ENCODE measurements at places on chromosomes 2 and 18. TPM values are rescaled to one million over a fixed set of nuclear protein-coding genes. Genes with fewer than 3 reads are reported as not detected.
A peak's percentile ranks its signal among the peaks of the same experiment; 100 is the strongest.

GRCh38 chr2:230267059-230267458, 41.5 kb downstream of the SP140 start:
- DNase-seq = no peak

- no peak for DNase-seq
Measured at GRCh38 chr18:65936678-65937077, 185.9 kb downstream of the CDH7 start.

DNA sequence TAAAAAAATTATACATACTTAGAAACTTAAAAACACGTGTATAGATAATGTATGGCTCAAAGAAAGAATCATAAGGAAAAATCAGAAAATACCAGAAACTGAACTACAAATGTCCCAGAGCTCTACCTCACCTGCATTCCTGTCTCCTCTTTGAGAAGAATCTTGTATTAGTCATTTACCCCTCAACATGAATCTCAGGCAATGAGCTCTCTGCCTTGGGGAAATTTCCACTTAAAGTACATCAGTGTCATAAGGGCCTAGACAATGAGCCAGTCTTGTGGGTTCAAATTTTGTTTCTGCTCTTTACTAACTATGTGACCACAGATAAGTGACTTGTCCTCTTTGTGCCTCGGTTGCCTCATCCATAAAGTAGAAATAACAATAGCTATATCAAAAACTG, 40.1 kb downstream of the SCG2 start:
- DNase-seq = no peak

SLC16A14 gene
- total RNA-seq = 1.1 TPM

DNA sequence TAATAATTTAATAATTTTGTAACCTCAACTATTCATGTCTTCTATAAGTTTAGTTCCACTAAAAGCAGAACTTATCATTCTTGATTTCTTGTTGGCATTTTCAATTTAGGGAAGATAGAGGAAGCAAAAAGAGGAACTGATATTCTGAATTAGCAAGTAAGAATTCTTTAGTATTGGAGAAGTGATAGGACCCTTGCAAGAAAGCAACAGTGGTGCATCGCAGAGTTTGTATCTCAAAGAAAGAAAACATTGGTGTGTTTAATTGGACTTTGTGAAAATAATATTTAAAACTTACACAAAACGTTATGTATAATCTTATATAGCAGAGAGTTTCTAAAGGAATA, 36.5 kb upstream of the TNFRSF11A start:
- no peak for DNase-seq

DNA sequence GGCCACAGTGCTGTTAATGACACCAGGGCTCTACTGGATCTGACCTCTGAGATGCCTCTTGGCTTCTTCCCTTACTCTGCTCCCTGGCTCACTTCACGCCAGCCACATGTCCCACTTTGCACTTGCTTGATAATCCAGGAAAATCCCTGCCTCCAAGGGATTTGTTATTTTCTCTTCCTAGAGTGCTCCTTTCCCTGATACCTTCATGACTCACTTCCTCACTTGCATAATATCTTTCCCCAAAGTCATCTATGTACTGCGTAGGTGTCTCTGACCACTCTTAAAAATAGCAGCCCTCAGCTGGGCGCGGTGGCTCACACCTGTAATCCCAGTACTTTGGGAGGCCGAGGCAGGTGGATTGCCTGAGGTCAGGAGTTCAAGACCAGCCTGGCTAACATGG, 572.3 kb downstream of the PLCL1 start:
- DNase-seq = no peak

DNA sequence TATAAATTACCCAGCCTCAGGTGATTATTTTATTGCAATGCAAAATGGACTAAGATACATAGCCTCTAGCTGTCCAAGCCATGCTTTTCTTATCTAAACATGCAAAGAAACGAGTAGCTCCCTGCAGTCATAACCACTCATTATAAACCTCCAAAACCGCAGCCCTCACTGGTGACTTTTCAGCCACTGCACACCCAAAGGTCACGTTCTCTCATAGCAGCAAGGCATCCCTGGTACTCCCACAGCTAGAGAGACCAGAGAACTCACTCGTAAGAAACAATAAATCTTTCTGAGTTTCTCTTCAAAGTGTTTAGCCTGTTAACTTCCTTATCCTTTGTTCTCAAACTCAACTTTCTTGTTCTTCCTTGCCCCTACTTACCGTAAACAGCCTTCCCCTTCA, 28.5 kb upstream of the RALBP1 start:
- DNase-seq = no peak

COX7A2L gene
- total RNA-seq = 152 TPM

LRRFIP1 gene
- 154 TPM for total RNA-seq

DNA sequence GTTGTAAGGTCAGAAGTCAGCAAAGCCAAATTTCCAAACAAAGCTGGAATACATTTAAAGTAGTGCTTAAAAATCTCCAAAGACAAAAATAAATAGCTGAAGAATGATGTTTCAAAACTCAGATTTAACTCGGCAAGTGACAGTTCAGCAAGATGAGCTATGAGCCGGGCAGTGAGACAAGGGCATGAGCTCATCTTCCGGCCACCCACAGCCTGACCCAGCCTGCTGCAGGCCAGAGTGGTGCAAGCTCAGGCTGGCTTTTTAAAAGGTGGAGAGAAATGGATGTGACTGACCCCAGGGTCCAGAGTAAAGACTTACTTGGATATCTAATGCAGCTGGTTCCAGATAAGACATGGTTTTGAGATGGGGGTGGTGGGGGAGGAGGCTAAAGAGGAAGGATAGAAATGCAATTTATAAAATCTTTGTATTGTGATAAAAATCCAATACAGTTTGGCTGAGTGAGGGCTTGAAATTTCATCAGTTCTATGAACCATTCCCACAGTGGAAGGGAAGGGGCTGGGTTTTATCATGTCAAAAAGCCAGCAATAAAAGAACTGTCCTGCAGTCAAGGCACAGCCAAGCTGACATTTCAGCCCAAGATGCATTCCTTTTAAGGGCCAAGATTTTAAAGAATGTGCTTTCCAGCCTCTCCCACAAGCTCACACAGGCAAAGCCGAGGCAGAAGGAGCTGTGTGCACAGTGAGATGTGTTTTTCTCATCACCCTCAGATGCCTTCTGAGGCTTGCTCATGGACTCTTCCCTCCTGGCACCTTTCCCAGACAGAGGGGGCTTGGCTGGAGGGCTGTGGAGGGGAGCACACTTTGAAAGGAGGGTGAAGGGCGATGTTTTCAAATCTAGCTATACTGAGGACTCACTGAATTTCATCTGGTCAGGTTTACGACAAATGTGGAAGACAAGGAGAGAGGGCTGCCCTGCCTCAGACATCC, 97.9 kb upstream of the KLHL29 start:
- DNase-seq = no peak

IGFBP2 gene
- 2.7 TPM for total RNA-seq

DNA sequence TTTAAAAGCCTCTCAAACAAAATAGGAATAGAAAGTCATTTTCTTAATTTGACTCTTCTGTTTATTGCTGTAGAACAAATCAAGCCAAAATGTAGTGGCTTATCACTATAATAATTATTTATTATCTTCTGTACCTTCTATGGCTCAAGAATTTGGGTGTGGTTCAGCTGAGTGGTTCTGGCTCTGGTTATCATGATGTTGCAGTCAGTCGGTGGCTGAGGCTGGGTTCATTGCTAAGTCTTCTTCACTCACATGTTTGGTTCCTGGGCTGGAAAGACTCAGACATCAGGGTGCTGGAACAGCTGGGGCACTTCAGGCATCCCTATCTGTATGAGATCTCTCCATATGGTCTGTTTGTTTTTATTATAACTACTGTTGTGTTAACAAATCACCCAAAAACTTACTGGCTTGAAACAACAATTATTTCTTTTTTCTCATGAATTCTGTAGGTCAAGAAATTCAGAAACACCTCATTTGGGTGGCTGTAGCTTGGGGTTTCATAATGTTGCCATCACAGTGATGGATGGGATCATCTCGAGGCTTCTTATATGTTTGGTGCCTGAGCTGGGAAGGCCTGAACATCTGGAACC, 242.6 kb upstream of the FBXO11 start:
- DNase-seq = no peak

DNA sequence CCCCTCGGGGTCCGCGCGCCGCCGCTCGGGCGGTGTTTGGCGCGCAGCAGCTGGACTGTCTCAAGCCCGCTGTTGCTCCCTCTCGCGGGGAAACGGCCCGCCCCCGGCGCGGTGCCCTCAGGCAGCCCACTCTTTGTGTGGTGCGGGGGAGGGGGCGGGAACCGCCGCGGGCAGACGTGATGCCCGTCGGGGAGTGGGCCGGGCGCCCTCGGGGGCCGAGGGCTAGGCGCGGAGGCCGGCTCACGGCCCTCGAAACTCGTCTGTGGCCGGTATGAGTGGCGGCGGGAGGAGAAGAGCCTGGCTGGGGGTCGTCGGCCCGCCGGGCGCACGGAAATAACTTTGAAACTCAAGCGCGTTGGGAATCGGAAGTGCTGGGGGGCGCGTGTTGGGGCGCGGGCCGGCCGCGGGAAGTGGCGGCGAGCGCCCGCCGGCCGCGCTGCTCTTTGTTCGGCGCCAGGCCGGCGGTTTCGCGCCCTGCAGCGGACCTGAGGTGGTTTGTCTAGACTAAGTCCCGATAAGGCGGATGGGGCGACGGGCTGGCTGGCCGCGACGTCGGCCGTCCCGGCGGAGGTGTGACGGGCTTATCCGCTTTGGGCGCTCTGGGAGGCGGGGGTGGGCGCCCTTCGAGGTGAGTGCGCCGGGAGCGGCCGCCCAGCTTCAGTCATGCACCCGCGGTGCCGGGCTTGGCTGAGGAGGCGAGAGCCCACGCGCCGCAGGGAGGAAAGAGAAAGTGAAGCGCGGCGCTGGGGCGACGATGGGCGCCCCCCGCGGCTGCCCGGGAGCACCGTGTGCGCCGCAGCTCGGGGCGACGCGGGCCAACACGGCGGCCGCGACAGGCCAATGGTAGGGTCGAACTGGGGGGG, 679 bp downstream of the PTMA start:
- peak; percentile 46 for DNase-seq

GRCh38 chr2:236499691-236500578, 69.7 kb upstream of the ACKR3 start:
- no peak for DNase-seq

GRCh38 chr2:172555522-172556283, at the start of gene PDK1:
TSS of gene PDK1 (plus strand) at chr2:172556090. CDS start at chr2:172556151, 61 bp downstream.
- DNase-seq = peak; percentile 90

GRCh38 chr2:17709897-17710296, 43.7 kb downstream of the SMC6 start:
- DNase-seq = no peak

GRCh38 chr2:29114946-29115609, at the start of gene CLIP4:
TSS of gene CLIP4 (plus strand) at chr2:29115415. CDS start at chr2:29121389, 5,974 bp downstream.
- DNase-seq = peak; percentile 50

Data from activated naive CD4-positive, alpha-beta T cell treated with anti-CD3 and anti-CD28 coated beads for 36 hours (primary cell).